CD4-positive, alpha-beta T cell treated with Interleukin-1 beta for 1 hour (primary cell): ENCODE measurements at places on chromosomes 2 and 18.

DNA sequence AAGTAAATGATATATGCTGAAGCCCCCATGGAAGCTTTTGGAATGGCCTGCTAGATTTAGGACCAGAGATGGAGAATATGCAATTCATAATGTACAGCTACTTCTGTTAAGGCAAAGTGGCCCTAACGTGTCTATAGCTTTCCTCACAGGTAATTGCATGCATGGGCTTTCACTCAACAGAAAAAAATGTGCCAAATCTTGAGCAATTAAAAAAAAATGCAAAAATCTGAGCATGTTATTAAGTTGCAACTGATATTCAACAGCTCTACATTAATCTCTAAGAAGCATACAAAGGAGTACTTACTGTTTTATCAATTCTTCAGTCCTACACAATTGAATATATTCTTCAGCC lies 79.6 kb downstream of the EFEMP1 start:
- no peak for DNase-seq

DNA sequence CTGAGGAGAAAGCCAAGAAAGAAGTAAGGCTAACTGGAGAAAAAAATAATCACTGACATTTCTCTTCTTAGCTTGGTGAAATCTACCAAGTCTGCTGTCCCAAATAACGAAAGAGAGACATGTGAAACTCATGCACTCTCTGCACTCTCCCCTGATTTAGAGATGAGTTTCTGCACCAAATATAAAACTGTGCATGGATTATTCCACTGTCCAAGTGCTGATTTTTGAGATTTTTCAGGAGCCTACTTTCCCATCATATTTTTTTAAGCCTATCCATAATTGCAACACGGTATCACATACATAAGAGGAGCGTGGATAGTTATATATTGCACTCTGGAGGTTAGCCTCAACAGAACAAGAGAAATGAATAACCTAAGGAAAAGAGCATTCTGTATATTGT lies 10.0 kb upstream of the RIT2 start:
- DNase-seq, result no peak

DNA sequence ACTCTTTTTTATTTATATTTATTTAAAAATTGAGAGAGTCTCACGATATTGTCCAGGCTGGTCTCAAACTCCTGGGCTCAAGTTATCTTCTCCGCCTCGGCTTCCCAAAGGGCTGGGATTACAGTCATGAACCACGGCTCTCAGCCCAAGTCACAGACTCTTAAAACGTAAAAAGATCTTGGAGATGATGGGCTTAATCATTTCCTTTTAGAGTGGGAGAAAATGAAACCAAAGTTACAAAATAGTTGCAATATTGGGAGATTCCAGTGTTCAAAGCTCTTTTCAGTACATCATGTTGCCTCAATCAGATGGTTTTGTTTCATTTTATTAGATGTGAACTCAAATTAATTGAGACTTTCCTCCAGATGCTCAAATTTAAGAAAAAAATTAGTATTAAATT lies 151.4 kb upstream of the XPO1 start:
- DNase-seq, result no peak

GRCh38 chr2:100416935-100417710 lies at the start of gene CHST10:
CHST10 (minus strand) TSS chr2:100417668; CDS start chr2:100406675, 10,993 bp downstream.
- peak; percentile 30 for DNase-seq

DNA sequence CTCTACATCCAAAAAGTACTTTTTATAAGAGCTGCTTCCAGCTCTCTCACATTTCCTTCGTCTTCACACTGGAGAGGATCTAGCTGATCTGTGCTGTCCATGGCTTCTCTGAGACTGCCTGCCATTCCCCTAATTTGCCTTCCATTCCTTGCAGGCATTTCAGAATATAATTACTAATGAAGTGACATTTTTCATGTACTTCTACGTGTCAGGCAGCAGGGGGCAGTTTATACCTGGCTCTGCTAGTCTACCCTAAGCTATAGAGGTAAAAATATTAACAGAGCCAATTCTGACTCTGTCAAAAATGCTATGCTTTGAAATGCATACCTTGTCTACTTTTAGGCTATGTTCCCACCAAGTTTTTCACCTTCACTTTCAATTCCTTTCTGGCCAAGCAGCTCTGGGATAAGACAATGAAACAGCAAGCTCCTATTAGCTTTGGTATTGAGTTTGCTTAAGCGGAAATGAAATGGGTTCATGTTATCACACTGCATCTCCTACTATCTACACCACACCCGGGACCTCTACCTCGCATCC lies 81.9 kb downstream of the MEP1B start:
- DNase-seq, result no peak

GRCh38 chr2:63218800-63219526 lies 168.3 kb downstream of the OTX1 start:
- DNase-seq, result no peak

DNA sequence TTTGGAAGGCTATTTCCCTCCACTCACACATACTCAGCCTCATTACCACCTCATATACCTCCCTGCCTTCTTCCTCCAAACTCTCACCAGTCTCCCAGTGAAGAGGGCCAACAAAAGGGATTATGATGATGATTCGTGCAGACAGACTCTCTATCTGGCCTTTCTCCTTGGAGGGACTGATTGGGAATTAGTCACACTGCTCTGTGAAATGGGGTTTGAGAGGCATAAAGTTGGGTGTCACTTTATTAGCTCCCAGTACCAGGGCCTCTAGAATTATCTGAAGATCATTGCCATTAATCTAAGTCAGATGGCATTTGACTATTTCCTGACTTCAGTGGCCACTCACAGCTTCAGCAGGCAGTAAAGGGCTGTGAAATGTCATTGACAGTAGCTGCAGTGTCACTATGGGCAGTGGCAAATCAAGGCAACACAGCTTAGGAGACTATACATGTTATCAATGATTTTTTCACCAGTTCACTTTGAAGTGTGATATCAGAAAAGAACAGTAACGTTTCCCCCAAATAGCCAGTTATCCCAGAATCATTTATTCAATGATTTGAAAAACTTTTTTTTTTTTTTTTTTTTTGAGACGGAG lies 17.4 kb downstream of the CNRIP1 start:
- no peak for DNase-seq

- DNase-seq, result no peak
Observed at GRCh38 chr2:65969161-65969560, 465.8 kb upstream of the MEIS1 start.

DNA sequence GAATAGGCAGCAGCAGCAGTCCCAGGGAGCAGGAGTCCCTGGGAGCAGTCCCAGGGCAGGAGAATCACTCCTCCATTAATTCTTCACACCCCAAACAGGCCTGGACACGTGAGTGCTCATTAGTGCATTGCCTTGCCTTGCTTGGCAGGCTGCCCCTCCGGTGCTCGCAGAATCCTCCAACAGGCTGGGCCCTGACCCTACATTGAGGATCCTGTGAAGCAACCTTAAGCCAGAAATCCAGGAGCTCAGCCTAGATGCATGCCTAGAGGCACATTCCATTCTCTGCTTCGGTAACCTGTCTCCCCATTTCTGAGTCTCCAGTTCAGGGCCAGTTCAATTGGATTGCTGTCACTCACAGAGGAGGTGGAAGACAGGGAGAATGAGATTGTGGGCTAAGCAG lies 97.4 kb upstream of the LRATD1 start:
- no peak for DNase-seq

DNA sequence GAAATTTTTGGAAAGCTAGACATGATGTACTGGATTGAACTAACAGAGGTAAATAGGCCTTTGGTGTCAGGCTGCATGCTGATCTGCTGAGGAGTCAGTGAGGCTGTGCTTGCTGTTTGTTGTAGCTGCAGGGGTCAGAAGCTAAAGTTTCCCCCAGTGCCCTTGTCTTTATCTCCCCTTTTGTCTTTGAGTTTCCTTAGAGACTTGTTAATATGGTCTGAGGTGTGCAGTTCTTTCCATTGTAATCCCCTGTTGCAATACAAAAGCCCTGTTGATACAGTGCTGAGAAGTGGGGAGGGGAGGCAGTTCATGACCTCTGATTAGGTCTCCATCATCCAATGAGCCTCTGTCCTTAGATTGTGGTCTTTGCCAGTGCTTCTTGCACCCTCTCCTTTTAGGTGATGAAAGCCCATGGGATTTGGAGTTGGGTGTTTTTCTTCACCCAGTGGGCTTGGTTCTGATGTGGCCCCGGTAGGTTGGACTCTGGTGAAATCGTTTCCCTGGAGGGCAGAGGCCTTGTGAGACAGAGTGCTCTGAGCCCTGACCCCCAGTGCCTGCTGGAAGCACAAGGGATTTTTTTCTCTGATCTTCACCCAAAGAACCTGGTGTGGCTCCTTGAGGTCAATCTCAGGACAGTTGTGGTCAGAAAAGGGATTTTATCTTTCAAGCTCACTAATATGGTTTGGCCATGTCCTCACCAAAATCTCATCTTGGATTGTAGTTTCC lies 163.1 kb downstream of the TMEM18 start:
- DNase-seq, result no peak

DNA sequence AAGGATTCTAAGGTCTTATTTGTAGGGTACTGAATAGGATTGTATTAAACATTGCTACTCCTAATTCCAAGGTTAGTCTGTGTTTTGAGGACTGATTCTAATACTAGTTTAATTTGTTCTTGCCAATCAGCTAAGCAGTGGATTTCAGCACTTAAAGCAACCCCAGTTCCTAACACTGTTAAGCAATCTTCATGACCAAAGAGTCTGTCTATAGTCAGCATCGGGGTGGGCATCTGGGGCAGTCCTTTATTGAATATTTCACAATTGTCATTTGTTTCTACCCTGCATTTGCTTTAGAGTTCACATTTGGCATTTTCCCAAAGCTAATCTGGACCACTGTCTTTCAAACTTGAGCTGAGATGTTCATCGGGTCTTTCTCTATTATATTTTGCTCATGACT lies 248.0 kb upstream of the TANK start:
- no peak for DNase-seq

DNA sequence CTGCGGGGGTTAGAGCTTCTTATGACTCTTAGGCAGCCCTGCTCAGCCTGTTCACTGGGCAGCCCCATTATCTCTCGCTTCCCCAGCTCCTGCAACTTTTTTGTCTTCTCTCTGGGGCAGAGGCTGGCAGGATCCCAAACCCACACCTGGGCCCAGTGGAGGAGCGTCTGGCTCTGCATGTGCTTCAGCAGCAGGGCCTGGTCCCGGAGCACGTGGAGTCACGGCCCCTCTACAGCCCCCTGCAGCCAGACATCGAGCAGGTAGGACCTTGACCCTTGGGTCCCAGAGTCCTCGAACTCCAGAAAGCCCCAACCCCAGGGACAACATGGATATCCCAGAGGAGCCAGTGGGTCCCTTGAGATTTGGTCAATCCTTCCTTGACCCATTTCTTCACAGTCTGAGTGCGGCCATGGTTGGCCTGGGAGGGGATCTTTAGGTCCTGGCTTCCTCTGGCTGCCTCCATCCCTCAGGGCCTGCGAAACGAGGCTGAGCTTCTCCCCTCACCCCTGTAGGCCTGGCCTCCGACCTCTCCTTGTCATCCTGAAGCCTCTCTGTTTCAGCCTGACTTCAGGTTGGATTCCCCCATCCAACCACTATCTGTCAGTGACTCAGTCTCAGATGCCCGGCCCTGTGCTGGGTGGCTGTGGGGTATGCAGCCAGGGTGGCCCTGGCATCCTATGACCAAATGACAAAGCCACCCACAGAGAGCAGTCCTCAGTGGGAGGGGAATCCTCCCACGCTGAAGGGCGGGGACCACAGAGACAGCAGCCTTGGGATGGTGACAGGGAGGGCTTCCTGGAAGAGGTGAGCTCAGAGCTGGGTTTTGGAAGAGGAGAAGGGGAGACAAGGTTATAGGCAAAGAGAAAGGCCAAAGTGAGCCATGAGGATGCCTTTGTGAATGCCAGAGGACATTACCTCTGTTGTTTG lies 214.2 kb downstream of the DYSF start:
- DNase-seq, result no peak

DNA sequence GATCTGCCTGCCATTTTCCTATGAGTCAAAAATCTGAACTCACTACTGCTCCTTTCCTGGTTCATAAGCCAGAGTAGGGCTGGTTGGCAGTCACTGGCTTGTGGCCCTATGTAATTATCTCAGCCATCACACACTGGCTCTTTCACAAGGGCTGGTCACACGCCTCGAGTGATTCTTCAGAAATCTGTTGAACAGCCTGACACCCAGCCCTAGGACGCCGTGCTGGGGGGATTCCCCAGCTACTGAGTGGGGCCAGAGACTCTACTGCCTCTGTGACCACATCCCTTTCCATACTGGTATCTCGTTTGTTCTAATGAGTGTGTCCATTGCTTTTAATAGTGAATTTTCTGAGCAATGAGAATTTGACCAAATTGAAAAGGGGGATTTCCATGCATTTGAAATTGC lies 45.8 kb upstream of the RBM44 start:
- peak; percentile 37 for DNase-seq

- DNase-seq, result no peak
Observed at GRCh38 chr2:3168230-3168891, 209.3 kb downstream of the EIPR1 start.

DNA sequence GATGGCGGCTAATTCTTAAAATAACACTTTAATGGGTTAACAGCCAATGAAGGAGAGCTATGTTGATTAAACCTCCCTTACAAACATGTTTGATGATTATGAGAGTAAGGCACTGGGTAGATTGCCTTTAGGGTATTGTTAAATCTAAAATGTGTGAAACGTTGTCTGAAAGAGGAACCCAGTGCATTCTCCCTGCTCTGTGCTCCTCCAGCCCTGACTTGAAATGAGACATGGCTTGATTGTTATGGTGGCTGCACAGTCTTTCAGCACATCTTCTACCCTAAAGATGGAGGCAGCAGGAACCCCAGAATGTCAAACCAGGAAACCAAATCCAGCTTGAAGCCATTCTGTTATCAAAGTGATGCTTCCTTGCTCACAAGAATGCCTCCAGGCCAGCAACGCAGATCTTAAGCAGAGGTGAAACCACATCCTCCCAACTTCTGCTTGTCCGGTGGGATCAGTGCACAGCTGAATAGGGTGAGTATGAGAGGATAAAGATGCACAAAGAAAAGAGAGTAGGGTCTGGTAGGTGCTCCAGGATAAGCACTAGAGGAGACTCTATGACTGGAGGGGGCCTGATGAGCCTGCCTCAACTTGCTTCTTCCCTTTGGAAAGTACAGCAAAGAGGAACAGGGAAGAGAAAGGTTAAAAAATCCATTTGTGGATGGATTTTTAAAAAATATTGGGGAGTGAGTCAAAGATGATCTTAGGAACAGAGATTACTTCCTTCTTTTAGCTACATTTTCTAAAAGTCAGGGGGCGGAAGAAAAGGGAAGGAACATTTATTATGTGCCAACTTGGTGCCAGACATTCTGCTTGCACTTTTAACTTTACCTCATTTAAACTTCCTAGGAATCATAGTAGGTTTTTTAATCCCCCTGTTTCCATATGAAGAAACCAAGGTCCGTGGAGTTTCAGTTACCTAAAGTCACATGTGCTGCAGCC lies 523.0 kb downstream of the TXNL1 start:
- no peak for DNase-seq
